ENCODE measurements at places on chromosomes 11 and 22. TPM values are rescaled to one million over a fixed set of nuclear protein-coding genes. Genes with fewer than 3 reads are reported as not detected.

Gene CAPN5
- 29.1 TPM for total RNA-seq

GRCh38 chr11:61586792-61587430, 6.0 kb upstream of the SYT7 start:
- H3K4me3 ChIP-seq: no peak overlapping the region
- H3K36me3 ChIP-seq: no peaks in the 10 kb centered on the region
- H3K27me3 ChIP-seq: no peaks in the 10 kb centered on the region
- DNase-seq: peak; percentile 39
- H3K27ac ChIP-seq: peak overlapping the region; percentile 70

GRCh38 chr22:44889255-44889878, 120.4 kb downstream of the PHF21B start:
- H3K36me3 ChIP-seq: no peaks in the 10 kb centered on the region
- no peak overlapping the region for H3K4me3 ChIP-seq
- no peak for DNase-seq
- no peak overlapping the region for H3K27ac ChIP-seq

DNA sequence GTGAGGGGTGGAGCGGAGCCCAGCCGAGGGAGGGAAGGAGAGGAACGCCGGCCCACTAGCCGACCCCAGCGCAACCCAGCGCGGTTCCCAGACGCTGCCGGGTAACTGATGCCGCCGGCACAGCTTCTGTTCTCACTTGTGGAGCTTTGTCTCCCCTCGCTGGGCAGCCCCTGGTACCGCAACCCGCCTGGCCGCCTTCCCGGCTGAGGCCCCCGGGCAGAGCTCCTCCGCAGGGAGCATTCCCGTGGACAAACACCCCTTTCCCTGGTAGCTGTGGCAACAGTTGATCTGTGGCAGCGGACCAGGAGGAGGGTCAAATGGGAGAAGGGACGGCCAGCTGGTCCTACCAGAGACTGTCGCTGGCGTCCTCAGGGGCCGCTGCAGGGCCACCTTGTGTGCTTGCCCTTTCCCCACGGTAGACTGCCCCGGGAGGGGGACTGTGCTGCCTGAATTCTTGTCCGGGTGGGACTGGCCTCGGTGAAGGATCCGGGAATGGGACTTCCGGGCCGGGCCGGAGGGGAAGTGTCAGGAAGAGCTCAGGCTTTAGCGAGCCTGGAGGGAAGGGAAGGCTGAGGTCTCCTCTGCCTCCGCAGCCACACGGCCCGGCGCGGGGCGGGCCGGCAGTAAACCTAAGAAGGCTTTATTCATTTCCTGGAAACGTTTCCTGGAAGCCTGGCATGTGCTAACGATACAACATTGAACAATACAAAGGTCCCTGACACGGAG, 468.0 kb downstream of the OPCML start:
- H3K27me3 ChIP-seq: peaks cover 17% of the 10 kb centered on the region
- no peaks in the 10 kb centered on the region for H3K4me1 ChIP-seq
- H3K36me3 ChIP-seq: no peaks in the 10 kb centered on the region

DNA sequence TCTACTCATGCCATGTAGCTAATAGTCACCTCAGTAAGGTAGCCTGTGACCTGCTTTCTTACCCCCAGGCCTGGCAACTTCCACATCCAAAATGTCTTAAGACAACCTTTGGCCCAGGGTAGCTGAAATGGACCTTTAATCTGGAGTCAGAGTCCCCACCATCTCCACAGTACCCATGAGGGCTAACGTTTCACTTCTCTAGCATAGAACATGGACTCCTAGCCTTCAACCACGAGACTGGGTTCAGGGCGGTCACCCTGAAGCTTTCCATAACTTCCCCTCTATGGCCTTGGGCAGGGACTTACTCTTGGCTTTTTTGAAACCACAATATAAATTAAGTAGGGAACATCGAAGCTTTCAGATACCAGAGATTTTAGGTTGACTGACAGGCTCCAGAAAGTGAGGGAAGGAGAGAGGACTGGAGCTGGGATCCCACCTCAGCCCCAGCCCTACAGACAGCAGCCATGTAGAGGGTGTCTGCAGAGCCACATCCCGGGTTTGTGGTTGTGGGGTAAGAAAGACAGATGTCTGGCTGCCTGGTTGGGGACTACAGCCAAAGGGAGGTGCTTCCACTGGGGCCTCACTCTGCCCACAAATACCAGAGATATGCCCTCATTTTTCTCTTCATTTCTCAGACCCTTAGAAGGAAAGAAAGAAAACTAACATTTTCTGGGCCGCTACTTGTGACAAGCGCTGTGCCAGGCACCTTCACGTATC, 2.6 kb downstream of the TBC1D10A start:
- no peaks in the 10 kb centered on the region for H3K36me3 ChIP-seq
- no peak overlapping the region for H3K4me3 ChIP-seq
- H3K27me3 ChIP-seq: no peaks in the 10 kb centered on the region
- peak overlapping the region; percentile 94 for H3K27ac ChIP-seq

DNA sequence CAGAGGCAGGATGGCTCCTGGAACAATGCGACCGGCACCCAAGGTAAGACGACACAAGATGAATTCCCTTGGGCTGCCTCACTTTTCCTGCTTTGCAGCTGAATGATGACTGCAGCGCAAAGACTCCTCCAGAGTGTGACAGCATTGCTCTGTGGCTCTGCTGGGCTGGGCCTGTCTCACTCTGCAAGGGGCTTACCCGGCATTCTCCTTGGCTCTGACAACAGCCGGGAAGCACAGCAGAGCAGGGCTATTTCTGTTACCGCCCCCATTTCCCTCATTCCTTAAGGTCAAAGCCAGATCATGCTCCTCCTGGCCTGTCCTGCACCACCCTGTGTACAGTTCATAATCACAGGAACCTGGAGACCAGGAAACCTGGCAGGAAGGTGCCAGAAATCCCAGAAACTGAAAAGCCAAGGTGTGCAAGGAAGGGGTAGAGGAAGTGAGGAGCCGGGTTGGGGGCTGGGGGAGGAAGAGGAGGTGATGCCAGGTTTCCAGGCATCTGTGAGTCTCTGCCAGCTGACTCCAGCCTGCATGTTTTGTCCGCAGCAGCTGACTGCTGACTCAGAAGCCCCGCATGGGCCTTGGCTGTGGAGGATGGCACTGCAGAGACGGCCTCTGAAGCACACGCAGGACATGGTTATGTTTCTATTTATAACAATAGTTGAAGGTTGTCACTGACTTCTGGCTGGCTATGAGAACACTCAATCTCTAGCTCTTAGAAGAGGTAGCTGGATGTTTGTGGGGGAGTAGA, 113.6 kb downstream of the MICAL3 start:
- no peaks in the 10 kb centered on the region for H3K27me3 ChIP-seq
- no peaks in the 10 kb centered on the region for H3K36me3 ChIP-seq
- peaks cover 12% of the 10 kb centered on the region for H3K4me1 ChIP-seq
- peak; percentile 81 for DNase-seq
- no peak overlapping the region for H3K4me3 ChIP-seq

DNA sequence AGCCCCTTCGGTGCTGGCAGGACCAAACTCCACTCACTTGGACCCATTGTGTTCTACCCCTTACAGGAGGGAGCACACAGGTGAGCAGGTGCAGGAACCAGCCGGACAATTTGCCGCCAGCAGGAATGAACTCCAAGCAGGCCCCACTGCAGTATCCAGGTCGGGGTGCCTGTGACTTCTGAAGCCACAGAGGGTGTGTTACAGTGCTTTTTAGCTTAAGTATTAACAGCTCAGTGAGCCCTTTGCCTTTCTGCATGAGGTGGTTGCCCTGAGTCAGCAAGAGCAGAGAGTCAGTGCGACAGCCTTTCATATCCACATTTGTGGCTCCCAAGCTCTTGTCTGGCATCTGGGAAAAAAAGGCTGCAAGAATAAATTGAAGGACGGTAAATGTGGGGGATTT, 366.6 kb upstream of the LRRC4C start:
- H3K36me3 ChIP-seq: no peaks in the 10 kb centered on the region
- peak; percentile 7 for DNase-seq
- no peaks in the 10 kb centered on the region for H3K27me3 ChIP-seq
- H3K27ac ChIP-seq: no peak overlapping the region
- no peak overlapping the region for H3K4me3 ChIP-seq

DNA sequence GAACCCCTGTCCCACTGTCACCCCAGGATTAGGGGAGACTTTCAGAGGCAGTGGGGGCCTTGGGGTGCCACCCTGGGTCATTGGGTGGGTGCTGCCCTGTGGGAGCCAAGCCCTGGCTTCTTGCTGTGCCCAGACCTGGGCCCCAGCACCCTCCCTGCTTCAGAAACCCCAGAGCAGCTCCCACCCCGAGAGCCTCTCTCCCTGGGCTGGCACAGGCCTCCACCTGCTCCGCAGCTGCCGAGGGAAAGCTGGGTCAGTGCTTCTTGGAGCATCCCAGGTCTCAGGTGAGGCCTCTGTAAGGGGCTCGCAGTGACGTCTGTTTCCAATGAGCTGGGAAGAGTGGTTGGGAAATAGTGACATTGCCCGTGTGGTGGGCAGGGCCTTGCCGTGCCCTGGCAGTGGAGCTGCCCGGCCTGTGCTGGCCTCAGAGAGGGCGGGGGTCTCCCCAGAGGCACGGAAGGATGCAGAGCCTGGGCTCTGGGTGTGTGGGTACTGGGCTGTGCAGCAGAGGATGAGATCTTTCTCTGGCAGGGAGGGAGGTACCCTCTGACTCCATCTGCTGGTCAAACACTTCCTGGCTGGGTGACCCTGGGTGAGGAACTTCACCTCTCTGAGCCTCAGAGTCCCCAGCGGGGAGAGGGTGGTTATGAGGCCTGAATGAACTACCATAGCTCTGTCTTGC, 23.0 kb downstream of the C22orf23 start:
- no peaks in the 10 kb centered on the region for H3K27me3 ChIP-seq
- H3K4me3 ChIP-seq: no peak overlapping the region
- no peak overlapping the region for H3K27ac ChIP-seq
- no peak for DNase-seq
- H3K36me3 ChIP-seq: no peaks in the 10 kb centered on the region

DNA sequence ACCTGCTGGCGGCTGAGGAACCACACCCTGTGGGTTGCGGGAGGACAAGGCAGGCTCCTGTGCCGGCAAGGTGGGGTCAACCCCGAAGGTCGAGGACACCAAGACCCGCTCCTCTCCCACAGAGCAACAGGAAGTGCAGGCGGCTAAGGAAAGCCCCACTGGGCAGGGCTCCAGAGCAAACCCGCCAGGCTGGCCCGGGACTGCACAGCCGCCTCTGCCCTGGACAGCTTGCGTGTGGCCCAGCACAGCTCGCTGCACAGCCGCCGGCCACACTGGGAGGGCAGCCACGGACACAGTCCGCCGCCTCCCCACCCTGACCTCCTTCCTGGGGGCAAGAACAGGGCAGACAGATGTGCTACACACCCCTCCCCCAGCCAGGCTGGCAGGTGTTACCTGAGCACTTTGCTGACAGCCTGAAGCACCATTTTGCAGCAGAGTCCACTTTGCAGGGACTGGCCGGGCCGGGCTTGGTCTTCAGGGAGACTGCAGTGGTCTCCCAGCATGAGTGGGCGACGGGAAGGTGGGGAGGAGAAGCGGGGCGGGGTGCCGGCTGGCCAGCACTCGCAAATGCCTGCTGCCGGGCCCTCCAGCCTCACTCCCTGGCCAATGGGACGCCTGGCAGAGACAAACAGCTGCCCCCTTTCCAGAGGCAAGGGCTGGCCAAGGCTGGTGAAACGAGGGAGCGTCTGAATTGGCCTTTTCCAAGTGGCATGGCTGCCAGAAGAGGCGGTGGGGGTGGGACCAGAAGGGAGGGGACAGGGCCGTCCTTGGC, at the start of gene MOB2:
TSS of gene MOB2 (minus strand) at position 726 of the 772 bp plus-strand sequence. CDS start at position 503, 223 bp downstream.
- no peak within 1 kb of the TSS for H3K4me3 ChIP-seq
- H3K27me3 ChIP-seq: no peaks in the 10 kb centered on the region
- H3K36me3 ChIP-seq: no peaks in the 10 kb centered on the region
- no peak for DNase-seq
- H3K4me1 ChIP-seq: no peaks in the 10 kb centered on the region

DNA sequence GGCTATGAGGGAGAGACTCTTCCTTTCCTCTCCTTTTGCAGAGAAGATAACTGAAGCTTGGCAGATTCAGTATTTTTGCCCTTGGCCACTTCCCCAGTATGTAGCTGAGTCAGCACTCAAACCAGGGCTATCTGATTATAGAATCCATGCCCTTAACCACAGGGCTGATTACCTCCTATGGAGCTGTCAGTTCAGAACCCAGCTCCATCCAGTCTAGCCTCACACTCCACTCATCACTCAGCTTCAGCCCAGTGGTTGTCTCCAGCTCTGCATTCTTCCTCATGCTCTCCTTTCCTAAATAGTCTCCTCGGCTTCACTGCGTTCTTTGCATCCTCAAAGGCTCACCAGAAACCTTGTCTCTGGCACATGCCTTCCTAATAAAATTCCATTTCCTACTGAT, 151.6 kb upstream of the BLID start:
- no peaks in the 10 kb centered on the region for H3K4me1 ChIP-seq
- H3K36me3 ChIP-seq: no peaks in the 10 kb centered on the region
- no peaks in the 10 kb centered on the region for H3K27me3 ChIP-seq
- no peak for DNase-seq
- H3K27ac ChIP-seq: no peak overlapping the region

DNA sequence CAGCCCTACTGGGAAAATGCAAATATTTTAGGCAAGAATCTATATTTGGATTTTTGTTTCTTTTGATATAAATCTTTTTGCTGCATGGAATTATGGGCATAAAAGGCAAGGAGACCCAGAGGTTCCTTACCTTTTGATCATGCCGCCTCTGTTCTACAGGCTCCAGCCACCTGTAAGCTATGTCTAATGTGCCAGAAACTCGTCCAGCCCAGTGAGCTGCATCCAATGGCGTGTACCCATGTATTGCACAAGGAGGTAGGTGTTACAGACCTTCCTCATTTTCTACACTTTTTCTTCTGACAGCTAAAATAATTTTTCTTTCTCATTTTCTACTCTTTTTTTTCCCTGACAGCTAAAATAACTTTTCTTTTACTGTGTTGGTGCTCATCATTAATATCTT, 8.2 kb upstream of the BACE1-AS start:
- DNase-seq: no peak
- no peak overlapping the region for H3K4me3 ChIP-seq
- no peak overlapping the region for H3K27ac ChIP-seq
- no peaks in the 10 kb centered on the region for H3K4me1 ChIP-seq

DNA sequence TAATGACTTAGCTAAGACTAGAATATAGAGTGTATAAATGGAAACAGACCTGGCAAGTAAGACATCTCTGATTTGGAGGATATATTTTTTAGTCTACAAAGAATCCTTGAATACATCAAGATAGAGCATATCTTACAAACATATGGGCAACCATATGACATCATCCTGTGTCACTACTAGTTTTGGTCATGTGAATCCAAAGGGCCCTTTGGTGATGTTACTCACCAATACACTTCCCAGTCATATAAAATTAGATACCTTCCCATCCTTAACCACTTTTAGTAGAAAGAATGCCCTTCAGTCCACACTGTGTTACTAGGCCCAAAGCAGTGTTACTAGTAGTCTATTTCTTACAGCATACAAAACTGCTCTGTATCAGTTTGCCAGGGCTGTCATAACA, 31.6 kb downstream of the GRIA4 start:
- no peak overlapping the region for H3K4me3 ChIP-seq
- H3K36me3 ChIP-seq: no peaks in the 10 kb centered on the region
- no peaks in the 10 kb centered on the region for H3K4me1 ChIP-seq
- no peak for DNase-seq

Measured in hepatocyte (in vitro differentiated cells).